ENCODE measurements at places on chromosomes 5 and 9. TPM values are rescaled to one million over a fixed set of nuclear protein-coding genes. Genes with fewer than 3 reads are reported as not detected.

Gene MCCC2
- total RNA-seq = 25.0 TPM

Gene CARD9
- total RNA-seq = 4.6 TPM

Gene SLC45A2
- total RNA-seq = 1.2 TPM

Gene KCTD16
- 16.1 TPM for total RNA-seq

Gene SPATA31A3
- total RNA-seq = 2.2 TPM

Gene ANKRA2
- 72.7 TPM for total RNA-seq

DNA sequence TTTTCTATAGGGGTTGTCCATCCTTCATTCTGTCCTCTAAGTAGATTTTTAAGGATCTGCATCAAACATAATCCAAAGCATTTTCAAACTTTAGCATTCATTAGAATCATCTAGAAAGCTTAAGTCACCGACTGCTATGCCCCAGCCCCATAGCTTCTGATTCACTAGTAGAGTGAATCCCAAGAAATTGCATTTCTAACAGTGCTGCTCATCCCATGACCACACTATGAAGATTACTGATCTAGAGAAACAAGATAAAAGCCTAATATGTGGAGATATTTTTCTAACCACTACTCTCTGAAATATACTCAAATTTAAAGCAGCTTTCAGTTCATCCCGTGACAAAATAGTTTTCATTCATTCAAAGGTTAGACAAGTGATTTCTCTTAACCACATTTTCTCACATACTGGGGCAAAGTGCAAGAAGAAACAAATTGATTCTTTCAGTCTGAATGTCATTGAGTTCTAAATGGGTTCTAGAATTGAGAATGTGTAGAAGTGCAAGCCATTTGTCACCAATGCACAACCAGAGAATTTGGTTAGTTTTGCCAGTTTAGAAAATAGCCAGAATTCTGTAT lies 286.9 kb upstream of the CD180 start:
- DNase-seq = peak; percentile 8

- no peak for DNase-seq
These were observed 1.5 kb upstream of the FXN start for GRCh38 chr9:69034071-69034470.

DNA sequence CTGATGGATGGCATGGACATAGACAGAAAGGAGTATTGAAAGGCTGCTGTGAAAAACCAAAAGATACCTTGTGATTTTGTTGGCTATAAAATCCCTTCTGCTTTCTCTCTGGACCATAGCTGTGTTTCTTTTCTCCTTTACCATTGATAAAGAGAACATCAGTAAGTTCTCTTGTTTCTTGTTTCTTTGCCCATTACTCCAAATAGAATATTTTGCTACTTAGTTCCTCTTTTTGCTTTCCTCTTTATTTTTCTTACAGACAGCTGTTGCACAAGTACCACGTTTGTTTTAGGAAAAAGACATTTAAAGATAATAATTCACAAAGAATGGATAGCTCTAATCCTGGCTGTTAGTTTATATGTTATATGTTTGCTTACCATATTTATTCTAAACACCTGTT lies 1129.2 kb downstream of the DTWD2 start:
- DNase-seq = no peak

DNA sequence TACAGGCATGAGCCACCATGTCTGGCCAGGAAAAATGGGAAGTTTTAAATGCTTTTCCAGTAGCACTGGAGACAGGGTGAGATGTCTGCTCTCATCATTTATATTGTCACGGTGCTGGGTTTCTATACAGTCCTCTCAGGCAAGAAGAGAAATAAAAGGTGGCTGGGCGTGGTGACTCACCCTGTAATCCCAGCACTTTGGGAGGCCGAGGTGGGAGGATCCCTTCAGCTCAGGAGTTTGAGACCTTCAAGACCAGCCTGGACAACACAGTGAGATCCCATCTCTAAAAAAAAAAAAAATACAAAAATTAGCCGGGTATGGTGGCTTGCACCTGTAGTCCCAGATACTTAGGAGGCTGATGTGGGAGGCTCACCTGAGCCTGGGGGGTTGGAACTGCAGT lies 4.8 kb upstream of the GRIN1 start:
- DNase-seq = no peak

DNA sequence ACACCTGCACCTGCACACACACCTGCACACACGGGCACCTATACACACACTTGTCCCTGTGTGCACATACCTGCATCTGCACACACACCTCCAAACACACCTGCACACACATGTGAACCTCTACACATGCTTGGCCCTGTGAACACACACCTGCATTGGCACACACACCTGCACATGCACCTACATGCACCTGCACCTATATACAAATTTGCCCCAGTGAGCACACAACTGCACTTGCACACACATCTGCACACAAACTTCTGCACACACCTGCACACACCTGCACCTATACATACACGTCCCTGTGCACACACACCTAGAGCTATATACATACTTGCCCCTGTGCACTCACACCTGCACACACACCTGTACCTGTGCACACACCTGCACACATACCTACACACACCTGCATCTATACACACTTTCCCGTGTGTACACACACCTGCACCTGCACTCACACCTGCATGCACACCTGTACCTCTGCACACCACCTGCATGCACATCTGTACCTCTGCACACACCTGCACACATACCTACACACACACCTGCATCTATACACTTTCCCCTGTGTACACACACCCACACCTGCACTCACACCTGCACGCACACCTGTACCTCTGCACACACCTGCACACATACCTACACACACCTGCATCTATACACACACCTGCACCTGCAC lies 21.5 kb upstream of the LPCAT1 start:
- DNase-seq = no peak

GRCh38 chr9:119688547-119688946 lies 319.3 kb upstream of the BRINP1 start:
- no peak for DNase-seq

DNA sequence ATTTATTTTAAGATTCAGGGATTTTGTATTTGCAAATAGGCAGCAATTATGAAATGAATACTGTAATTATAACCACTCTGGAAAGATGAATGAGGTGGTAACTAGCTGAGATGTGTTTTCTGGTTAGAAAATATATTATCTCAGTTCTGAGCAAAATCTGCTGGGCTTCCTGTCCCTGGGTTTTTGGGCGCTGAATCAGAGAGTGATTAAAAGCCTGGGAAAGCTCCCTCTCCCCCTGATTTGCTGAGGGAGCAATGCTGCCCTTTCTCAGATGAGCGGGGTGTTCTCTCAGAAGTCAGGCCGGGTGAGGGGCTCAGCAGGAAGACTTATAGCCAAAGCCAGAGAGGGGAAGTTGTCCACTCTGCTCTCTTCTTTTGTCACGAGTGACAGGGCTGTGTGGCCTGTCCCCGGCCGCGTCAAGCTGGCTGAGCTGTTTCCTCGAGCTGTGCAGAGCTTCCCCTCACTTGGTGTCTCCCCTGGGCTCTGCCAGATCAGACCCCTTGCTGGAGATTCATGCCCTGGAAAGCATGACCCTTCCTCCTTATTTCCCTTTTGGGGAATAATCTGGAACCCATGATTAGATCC lies 39.8 kb upstream of the PITX1 start:
- DNase-seq = peak; percentile 30

GRCh38 chr5:77015938-77016569 lies 14.2 kb upstream of the AGGF1 start:
- DNase-seq = peak; percentile 41

Measured in umbilical cord (tissue), 2 donors.